Kidney epithelial cell (primary cell): ENCODE measurements at places on chromosomes 3 and 15. TPM values are rescaled to one million over a fixed set of nuclear protein-coding genes. Genes with fewer than 3 reads are reported as not detected.
A peak's percentile ranks its signal among the peaks of the same experiment; 100 is the strongest.

NR2E3 gene
- not detected in 2 replicates for total RNA-seq

MKRN2 gene
- 45.9 and 55.6 TPM in 2 replicates for total RNA-seq

ATP13A4 gene
- 0.42 and 1.6 TPM in 2 replicates for total RNA-seq

DNA sequence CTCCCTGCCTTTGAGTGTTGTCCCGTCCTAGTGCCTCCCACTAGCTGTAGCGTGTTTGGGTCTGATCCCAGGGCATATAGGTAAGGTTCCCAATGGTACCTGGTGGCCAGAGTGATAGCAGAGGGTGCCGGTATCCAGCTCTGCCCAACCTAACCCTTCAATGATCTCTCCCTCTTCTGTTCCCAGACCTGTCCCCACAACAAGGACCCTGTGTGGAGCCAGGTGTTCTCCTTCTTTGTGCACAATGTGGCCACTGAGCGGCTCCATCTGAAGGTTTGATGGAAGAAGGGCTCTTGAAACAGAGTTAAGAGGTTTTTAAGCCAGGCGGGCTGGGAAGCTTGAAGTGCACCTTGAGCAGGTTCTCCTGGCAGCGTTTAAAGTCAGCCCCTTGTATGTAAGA is 35.5 kb downstream of the ESYT3 start:
- DNase-seq, result no peak

PRSS50 gene
- 0.07 and 0.29 TPM in 2 replicates for total RNA-seq

- no peak for DNase-seq
Observed at GRCh38 chr3:139930211-139930610, 4.8 kb upstream of the CLSTN2 start.

DNA sequence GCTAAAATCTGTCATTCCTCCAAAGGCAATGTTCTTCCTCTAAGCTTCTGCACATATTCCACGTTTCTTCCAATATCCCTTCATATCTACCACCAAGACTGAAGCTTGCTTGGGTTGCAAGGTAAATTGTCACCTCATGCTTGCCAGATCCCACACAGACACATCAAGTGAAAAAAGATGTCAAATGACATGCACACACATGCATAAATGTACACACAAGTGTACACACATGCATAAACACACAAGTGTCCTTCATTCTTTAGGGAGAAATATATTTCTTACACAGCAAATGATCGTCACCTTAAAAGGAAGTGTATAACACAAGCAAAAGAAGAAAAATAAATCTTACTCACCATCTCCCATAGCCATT is 59.4 kb downstream of the CLASP2 start:
- no peak for DNase-seq

DNA sequence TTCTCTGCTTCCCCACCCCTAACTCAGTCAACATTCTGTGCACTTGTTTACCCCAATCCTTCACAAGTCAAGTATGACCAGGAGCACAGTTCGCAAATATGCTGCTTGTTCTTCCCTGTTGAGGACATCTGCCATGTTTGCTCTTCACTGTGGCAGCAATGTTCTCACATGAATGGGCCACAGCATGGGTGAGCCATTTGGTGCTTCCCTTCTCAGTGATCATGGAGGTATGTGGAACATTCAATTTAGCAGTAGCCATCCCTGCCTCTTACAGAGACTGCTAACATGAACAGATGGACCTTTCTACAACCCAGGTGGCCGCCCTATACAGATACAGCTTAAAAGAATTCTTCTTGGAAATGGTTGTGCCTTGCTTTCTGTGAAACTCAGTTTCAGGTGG is 660.1 kb upstream of the SGO1 start:
- no peak for DNase-seq

- DNase-seq, result no peak
Observed at GRCh38 chr3:150035301-150035779, 64.6 kb upstream of the PFN2 start.

DNA sequence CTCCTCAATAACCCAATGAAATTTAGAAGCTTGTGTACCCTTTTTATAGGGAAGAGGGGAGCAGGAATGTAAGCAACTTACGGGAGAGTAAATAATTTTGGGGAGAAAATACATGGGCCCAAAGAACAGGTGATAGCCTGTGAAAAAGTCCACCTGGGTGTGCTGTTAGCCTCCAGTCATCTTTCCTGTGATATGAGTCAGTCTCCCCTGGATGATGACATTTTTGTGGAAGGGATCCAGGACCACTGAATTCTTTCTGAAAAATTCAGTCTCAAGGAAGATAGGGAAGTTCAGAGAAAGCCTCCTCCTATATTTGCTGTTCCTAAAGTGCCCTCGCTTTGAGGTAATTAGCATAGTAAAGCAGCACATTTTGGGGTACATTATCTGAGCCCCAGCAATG is 149.8 kb downstream of the SQOR start:
- no peak for DNase-seq

DNA sequence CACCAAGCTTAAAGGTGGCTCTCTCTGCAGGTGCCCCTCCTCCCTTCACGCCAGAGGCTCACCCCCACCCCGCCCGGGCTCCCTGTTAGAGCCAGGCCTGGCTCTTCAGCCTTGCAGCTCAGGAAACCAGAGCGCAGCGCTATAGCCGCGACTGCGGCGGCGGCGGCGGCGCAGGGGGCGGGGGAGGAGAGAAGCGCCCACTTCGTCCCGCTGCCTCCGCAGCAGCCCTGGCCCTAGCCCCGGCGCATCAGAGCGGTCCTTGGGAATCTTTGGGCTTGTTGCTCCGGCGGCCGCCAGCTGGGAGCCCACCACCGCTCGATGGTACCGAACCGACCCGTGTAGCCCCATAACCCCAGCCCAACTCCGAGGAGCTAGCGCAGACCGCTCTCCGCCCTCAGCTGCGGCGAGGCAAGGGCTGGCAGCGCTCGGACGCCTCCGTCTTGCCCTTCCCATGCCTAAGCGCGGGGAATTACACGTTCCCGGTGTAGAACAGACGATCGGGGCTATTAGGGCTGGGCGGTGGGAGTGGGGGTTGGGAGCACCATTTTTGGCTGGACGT is 1.2 kb downstream of the RASGRF1 start:
- DNase-seq, result no peak

GRCh38 chr3:3799173-3800079 is at the start of gene LRRN1:
TSS of gene LRRN1 (plus strand) at chr3:3799431. CDS start at chr3:3844642, 45,211 bp downstream.
- no peak for DNase-seq

SCAMP2 gene
- total RNA-seq, result 93.4 and 107 TPM in 2 replicates

NEDD4 gene
- 26.8 and 28.0 TPM in 2 replicates for total RNA-seq

THAP10 gene
- 4.2 and 4.8 TPM in 2 replicates for total RNA-seq

TNFSF10 gene
- total RNA-seq, result 8.6 and 16.5 TPM in 2 replicates

DNA sequence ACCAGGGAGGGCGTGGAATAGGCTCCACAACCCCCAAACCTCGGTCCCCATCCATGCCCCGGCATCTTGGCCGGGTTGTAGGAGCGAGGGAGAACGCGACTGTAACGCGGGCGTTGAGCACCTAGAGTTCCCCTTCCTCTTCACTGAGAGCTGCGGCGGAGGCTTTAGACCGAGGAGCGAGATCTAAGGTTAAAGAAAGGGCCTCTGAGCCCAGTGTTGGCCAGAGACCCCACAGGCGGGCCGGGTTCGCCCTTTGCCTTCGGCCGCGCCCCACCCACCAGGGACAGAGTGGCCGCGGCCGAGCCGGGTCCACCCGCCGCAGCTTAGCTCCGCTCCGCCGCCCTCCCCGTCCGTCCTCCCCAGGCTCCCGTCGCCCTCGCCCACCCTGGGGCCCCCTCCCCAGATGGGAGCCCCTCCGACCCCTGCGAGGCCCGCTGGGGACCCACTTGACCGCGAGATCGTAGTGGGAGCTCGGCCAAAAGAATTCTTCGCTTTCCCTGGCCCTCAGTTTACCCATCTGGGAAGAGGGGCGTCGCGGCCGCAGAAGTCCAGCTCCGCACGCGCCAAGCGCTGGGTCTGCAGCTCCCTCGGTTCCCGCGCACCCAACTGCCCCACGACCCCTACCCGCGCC is 425 bp downstream of the ANPEP start:
- no peak for DNase-seq

SCG5 gene
- 42.5 and 59.1 TPM in 2 replicates for total RNA-seq

- DNase-seq, result no peak
Observed at GRCh38 chr15:34847598-34847997, 52.2 kb upstream of the ACTC1 start.

DNA sequence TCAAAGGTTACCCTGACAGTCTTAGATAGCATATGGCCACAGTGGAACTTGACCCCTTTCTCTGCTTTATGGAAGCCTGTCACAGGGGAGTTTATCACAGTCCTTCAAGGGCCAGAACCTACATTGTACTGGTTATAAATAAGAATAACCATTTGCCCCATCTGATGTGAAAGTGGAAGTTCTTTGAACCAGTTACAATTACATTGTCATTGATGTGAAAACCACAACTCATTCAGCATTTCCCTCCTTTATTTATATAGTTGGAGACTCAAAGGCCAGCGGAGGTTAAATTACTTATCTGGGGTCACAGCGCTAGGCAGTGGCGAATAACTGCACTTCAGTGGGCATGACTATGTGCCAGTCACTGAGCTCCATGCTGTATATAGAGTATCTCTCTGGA is 60.5 kb upstream of the TBC1D5 start:
- no peak for DNase-seq

SHC4 gene
- 3.3 and 4.2 TPM in 2 replicates for total RNA-seq

- DNase-seq, result no peak
Observed at GRCh38 chr3:106167728-106168127, 298.9 kb upstream of the CBLB start.

DNA sequence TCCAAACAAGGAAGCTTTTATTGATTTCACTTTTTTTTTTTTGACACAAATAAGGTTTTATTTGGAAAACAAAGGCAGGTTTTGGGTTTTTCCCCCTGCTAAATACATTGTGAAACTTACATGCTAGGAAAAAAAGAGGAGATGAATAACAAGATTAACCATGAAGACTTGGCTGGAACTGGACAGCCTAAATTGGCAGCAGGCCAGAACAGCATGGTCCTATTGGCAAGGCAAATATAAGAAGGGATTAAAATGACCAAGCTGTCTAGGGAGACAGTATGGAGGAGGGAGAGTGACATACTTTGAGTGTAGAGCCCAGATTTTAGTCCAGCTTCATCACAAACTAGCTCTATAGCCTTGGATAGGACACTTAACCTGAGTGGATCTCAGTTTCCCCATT is 63.9 kb upstream of the BBX start:
- no peak for DNase-seq

DNA sequence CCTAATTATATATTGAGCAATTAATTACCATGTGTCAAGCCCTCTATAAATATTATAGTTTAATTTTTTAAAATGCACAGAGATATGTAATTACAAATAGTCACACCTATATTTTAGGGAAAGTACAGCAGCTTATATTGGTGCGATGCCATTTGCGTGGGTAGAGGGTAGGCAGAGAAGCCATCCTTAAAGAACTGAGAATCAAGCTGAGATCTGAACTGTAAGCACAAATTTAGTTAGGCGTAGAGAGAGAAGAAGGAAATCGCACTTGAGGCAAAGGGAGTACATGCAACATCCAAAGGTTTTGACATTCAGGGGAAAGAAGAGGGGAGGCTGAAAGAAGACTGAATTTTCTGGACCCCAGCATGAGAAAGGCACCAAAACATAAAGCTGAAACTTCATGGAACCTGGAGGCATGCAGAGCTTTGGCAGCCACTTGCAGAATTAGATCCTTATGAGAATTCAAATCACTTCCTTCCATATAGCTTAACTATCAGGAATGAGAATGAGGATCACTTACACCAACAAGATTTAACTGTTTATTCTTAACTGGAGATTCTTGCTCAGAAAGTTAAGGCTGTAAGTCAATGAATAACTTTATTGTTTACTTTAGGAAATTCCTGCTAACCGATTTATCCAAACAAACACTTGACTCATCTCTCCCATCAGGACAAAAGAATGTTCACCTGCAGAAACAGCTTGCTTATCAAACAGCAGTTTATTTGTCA is 114.3 kb downstream of the TGFBR2 start:
- DNase-seq, result peak; percentile 94

LINGO1 gene
- total RNA-seq, result 1.2 and 4.8 TPM in 2 replicates

- no peak for DNase-seq
Observed at GRCh38 chr3:100009276-100010086, 104.8 kb downstream of the FILIP1L start.

GRCh38 chr3:53155760-53156159 is 5.2 kb upstream of the PRKCD start:
- DNase-seq, result no peak

- no peak for DNase-seq
Observed at GRCh38 chr3:69236812-69237707, 114.7 kb upstream of the LMOD3 start.

ARNT2 gene
- total RNA-seq, result 21.6 and 22.9 TPM in 2 replicates
